ENCODE measurements at places on chromosomes 5 and 9.

GRCh38 chr9:26502311-26502710, 390.3 kb downstream of the CAAP1 start:
- DNase-seq: no peak

DNA sequence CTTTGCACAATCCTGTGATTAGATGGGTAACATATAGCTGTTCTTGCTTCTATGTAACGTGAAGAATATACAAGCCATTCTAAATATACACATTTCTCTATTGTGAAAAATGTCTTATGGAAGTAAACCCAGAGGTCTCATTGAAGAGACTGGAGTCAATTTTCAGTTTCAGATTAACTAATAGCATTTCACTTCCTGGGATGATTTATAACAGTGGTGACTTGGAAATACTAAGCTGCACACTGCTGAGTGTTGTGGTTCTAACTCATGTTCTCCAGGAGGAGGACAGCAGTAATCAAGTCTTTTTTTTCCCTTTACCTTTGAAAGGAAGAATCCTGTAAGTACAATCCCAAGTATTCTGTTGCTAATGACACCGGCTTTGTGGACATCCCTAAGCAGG, 3.3 kb downstream of the CTSL start:
- DNase-seq: no peak

- DNase-seq: no peak
Measured at GRCh38 chr9:78892182-78892581, 595.3 kb downstream of the PSAT1 start.

DNA sequence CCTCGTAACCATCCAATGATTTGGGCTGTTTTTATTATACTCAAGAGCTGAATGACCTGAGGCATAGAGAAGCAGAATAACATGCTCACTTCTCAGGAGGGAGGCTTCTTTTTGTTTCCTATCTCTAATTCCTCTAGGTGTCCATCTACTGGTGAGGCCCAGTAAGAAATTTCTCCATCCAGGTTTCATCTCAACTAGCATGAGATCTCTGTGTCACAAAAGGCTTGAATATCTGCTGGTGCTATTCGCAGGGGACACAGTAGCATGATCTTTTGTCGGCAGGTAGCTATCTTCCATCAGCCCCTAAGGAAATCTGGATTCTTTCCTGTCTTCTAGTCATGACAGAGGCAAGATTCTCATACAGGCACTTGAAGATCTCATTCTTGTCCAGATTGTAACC, 8.9 kb downstream of the IFNE start:
- no peak for DNase-seq

- DNase-seq: no peak
Measured at GRCh38 chr5:162484986-162485385, 417.4 kb downstream of the GABRG2 start.

GRCh38 chr5:130985776-130986175, 179.3 kb downstream of the HINT1 start:
- DNase-seq: no peak

DNA sequence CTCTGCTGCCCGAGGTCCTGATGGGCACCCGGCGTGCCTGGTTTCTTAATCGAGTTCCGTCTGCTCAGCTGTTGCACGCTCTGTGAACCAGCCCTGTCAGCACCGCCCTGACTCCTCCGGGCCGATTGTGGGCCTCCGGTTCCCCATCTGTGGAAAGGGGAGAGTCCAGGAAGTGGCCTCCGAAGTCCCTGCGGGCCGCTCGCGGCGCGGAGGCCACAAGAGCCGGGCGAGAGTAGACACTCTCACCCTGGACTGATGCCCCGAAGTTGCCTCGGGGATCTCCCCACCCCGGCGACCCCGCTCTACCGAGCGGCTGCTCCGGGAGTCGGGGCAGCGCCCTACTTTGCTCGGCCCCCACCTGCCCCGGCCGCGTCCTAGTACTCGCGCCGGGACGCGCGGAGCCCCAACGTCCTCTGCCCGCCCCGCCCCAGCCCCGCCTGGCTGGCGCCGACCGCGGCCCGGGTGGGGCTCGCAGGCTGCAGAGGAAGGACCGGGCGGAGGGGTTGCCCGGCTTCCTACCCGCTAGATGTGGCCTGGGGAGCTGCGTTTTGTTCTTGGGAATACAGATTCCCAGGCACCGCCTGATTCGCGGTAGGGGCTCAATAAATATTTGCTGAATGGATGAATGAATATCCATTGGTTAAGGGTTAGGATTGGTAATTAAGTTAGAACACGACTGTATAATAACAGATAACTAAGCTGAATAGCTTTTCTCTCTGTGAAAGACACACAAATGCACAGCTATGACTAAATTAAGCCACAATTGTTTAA, 935 bp upstream of the ZNF367 start:
- DNase-seq: no peak

GRCh38 chr5:96602776-96603175, 59.4 kb upstream of the CAST start:
- DNase-seq: no peak

GRCh38 chr9:134175291-134175807, 11.0 kb upstream of the RNU6ATAC start:
- DNase-seq: no peak

DNA sequence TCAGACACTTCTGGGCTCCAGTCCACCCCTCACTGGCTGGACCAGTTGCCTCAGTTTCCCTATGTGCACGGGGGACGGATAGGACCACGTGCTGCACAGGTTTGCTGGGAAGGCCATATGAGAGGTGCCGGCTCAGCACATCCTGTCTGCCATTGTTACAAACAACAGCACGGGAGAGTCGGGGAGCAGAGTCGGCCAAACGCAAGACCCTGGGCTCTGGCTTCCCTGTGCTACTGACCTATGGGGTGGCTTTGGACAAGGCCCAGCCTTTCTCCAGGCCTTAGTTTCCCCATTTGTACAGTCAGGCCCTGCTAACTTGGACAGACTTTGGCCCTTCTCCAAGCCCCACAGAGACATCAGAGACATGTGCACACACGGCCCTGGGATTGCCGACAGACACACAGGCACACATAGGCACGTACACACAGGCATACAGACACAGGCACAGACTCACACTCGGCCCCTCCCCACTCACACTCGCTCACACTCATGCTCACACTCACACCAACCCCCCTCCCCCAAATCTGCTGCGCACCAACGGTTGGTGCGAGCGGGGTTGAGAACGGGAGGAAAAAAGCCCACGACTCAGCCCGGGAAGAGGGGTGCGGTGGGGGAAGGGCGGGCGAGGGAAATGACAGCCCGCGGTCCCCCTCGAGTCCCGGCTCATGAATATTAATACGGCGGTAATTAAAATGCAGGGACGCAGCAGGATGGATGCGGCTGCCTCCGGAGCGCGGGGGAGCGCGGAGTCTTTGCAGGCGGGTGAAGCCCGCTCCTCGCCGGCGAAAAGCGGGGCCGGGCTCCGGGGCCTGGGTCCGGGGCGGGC, 133.0 kb downstream of the C9orf50 start:
- DNase-seq: no peak

DNA sequence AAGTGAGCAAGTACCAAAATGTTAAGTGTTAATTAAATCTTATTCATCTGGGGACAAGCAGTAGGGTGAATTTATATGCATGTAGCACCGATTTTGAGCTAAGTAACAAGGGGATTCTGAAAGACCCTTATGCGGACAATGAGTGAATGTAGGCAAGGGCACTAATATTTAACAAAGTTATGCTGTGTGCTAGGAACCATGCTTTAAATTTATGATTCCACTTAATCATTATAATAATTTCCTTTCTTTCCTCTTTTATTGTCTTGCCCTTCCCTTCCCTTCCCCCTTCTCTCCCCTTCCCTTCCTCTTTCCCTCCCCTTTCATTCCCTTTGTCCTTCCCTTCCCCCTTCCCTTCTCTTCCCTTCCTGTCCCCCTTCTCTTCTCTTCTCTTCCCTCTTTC, 25.7 kb upstream of the TNC start:
- DNase-seq: no peak

GRCh38 chr5:76542887-76543690, 80.1 kb downstream of the F2RL2 start:
- no peak for DNase-seq

- no peak for DNase-seq
Measured at GRCh38 chr9:30758726-30759446, 1625.6 kb upstream of the ACO1 start.

DNA sequence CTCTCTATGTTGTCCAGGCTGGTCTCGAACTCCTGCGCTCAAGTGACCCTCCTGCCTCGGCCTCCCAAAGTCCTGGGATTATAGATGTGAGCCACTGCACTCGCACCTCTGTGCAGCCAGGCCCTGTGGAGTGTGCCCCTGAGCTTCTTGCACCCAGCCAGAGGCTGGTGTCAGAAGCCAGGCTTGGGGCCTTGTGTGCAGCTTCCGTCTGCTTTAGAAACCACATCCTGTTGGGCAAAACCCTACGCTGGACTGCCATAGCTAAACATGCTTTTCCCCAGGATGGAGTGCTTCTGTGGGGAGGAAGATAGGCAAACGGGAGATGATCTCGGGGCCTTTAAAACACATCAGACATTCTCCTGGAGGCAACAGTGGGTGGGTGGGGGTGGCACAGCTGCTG, 40.1 kb downstream of the PRRT1B start:
- no peak for DNase-seq

DNA sequence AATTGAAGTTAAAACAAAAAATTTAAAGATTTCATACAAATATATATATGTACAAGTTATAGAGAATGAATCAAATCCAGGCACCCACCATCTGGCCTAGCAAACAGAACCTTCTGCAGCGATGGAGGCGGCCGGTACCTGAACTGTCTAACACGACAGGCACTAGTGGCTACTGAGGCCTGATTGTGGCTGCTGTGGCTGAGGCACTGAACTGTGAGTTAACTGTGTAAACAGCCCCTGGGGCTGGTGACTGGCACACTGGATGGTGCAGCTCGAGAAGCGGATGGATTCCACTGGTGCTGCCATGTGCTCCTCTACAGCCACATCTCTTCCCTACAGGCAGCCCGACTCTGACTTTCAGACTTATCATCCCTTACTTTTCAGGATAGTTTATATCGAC, 82.4 kb downstream of the RAPGEF1 start:
- DNase-seq: no peak

DNA sequence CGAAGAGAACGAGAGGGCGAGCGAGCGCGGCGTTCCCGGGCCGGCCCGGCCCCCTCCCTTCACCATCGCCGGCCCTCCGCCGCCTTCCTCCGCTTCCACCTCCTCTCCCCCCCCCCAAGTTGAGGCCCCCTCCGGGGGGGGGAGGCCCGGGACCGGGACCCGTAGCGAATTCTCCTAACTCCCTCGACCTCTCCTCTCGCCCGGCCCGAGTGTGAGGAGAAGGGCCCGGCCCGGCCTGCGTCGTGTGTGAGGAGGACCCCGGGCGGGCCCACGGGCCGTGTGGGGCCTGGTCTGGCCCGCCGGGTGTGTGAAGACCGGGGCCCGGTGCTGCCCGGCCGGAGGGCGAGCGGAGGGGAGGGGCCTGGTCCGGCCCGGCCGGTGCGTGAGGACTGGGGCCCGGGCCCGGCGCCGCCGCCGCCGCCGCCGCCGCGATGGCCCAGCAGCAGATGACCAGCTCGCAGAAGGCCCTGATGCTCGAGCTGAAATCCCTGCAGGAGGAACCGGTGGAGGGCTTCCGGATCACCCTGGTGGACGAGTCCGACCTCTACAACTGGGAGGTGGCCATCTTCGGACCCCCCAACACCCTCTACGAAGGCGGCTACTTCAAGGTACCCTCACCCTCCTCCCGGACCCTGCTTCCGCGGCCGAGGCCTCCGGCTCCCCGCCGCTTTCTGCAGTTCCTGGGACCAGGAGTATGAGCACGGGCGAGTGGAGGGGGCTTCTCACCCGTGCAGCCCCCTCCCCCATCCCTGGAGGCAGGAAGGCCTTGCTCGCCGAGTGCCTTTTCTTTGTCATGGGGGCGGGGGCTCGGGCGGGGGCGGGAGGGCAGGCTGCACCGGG, 587 bp downstream of the UBE2R2 start:
- DNase-seq: peak; percentile 49

DNA sequence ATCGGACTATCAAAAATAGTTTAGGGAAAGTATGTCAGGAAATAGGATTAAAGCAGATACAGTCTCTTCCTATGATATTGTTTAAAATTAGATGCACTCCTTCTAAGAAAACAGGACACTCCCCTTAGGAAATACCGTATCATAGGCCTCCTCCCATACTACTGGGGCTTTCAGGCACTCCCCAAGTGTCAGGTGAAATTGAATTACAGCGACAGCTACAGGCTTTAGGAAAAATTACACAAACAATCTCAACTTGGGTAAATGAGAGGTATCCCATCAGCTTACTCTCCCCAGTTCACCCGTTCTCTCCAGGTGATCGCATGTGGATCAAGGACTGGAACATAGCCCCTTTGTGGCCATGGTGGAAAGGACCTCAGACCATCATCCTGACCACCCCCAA, 110.4 kb upstream of the EPB41L4A start:
- no peak for DNase-seq

GRCh38 chr5:169591636-169592035, 8.1 kb downstream of the SPDL1 start:
- no peak for DNase-seq

- no peak for DNase-seq
Measured at GRCh38 chr9:91825422-91825821, 124.6 kb downstream of the ROR2 start.

DNA sequence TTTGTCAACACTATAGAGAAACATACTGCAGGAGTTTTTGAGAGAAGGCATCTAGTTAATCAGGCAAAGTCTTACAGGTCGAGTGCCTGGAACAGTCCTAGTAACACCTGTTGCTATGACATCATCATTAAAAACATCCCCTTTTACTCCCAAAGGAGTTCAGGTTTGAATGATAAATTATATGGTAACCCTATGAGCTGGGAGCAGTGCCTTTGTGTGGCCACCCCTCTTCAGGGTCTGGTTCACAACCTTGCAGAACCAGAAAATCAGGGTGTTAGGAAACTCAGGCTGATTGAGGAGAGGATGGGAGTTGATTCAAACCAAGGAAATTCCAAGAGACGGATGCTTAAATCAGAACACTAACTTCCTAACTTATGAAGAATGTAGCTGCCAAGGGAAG, 179.1 kb upstream of the RASEF start:
- DNase-seq: no peak

DNA sequence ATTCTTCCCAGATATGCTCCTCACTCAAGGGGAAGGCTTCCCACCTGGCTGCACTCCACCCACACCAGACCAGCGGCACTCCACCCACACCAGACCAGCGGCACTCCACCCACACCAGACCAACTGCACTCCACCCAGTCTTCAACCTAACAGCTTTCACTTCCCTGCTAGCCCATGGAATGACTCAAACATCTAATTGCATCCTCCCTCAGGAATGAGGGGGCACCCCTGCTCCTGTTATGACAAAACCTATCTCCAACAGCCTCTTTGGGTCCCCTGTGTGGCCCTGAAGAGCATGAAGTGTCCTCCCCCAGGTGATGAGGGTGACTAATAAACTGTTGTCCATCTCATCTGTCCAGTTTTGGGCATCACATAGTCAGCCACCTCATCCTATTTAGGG, 556.6 kb upstream of the TUSC1 start:
- no peak for DNase-seq

- DNase-seq: no peak
Measured at GRCh38 chr9:69933445-69933844, 110.2 kb upstream of the MAMDC2 start.

GRCh38 chr5:178473854-178474253, 116.3 kb downstream of the COL23A1 start:
- DNase-seq: no peak

GRCh38 chr9:14273696-14274121, 40.2 kb downstream of the NFIB start:
- no peak for DNase-seq
